ENCODE measurements at places on chromosomes 7 and 10.

DNA sequence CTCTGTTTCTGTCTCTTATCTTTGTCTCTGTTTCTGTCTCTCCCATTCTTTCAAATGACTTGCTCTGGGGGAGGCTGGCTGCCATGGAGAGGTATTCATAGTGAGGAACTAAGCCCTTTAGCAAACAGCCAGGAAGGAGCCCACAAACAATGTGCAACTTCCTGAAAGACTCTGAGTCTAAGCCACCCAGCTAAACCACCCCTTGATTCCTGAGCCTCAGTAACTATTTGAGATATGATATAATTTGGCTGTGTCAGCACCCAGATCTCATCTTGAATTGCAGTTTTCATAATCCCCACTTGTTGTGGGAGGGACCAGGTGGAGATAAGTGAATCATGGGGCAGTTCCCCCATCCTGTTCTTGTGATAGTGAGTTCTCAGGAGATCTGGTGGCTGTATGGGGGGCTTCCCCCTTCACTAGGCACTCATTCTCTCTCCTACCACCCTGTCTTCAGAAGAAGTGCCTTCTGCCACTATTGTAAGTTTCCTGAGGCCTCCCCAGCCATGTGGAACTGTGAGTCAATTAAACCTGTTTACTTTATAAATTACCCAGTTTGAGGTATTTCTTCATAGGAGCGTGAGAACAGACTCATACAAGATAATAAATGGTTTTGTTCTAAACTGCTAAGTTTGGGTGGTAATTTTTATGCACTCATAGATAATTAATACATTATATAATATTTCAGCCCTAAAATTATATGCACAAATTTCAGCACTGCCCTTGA is 121.2 kb upstream of the FOXP2 start:
- DNase-seq = no peak

DNA sequence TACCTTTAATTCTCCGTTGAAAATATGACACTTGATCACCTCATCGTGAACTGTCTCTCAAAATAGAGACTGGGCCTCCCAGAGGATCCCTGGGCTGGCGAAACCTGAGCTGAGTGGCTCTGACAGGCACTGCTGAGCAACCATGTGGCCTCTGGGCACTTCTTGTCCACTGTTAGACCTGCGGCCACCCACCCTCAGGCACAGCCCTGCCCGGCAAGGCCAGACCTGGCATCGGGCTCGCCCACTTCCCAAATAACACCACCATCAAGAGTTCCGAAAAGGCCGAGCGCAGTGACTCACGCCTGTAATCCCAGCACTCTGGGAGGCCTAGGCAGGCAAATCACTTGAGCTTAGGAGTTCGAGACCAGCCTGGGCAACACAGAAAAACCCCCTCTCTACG is 82.5 kb downstream of the COBL start:
- DNase-seq = no peak

DNA sequence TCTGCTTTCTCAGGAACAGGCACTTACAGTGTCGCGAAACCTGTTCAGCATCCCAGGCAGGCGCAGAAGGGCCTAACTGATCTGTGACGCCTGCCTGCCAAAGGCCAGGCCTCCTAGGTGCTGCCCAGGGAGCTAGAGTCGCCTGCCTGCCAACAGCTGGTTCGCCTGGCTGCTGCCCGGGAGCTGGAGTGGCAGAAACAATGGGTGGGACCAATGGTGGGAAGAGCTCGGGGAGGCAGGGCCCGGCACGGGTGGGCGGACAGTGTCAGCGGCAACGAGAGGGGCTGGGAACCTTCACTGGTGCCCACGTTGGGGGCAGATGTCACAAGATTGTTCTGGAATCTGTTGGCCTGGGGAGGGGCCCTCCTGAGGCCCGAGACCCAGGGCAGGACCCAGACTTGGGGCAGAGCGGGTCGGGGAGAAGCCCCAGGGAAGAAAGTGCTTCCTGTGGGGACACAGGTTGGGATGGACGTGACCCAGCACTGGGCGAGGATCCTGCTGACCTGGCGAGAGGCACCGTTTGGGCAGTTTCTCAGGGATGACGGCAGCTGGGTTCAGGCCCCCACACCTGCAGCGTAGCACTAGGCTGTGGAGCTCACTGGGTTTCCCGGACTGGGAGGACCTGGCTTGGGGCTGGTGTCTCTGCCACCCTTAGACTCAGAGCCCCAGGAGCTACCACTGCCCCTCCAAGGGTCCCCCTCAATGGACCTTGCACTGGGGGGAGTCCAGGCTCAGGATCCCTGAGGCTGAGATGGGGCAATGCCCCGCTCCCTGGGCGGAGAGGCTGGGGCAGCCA is 181.8 kb downstream of the ELFN1 start:
- peak; percentile 9 for DNase-seq

DNA sequence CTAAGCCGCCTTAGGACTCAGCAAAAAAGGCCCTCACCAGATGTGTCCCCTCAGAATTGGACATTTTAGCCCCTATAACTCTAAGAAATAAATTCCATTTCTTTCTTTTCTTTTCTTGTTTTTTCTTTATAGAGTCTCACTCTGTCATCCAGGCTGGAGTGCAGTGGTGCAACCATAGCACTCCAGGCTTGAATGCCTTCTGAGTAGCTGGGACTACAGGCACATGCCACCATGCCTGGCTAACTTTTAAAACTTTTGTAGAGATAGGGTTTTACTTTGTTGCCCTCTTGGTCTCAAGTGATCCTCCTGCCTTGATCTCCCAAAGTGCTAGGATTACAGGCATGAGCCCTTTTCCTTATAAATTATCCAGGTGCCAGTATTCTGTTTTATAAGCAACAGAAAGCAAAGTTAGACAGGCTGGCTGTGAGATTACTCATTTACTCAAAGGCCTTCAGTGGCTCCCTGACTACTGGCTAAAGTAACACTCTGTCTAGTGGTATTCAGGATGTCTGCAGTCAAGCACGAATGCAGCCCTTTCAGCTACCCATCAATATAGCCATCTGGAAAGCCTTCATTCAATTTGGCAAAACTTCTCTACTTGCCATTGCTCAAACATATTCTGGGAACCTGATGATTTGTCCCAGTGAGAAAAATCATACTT is 128.6 kb downstream of the ICA1 start:
- no peak for DNase-seq

DNA sequence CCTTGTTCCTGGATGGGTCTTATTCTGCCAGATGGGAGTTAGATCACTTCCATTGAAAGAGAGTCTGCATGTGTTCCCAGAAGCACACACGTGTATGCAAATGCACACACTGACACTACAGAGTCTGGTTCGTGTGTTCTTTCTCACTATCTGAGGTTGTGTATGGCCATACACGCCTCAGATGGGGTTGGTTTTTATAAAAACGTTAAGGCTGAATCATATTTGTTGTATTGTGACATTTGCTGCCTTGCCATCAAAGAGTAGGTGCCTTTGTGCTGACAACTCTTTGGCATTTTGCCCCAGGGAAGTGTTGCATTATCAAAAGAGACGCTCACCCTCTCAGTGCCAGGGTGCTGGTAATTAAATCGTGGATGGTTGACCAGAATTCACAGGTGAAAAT is 37.7 kb upstream of the HDAC9 start:
- DNase-seq = no peak

GRCh38 chr10:76333326-76333725 is 901.9 kb downstream of the LRMDA start:
- DNase-seq = no peak

GRCh38 chr10:73650537-73651331 is 5.1 kb downstream of the SYNPO2L start:
- no peak for DNase-seq

- DNase-seq = no peak
Measured at GRCh38 chr10:133277993-133278576, 1.4 kb upstream of the ADAM8 start.

DNA sequence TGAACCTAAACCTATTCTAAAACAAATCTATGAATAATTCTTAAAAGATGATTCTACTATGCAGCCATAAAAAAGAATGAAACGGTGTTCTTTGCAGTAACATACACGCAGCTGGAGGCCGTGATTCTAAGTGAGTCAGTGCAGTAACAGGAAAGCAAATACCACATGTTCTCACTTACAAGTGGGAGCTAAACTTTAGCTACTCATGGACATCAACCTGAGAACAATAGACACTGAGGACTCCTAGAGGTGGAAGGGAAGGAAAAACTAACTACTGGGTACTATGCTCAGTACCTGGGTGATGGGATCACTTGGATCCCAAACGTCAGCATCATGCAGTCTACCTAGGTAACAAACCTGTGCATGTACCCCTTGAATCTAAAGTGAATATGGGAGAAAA is 575.0 kb upstream of the MGMT start:
- DNase-seq = no peak

- DNase-seq = no peak
Measured at GRCh38 chr10:131841661-131842139, 59.1 kb upstream of the PPP2R2D start.

GRCh38 chr10:90302758-90303481 is 554.9 kb downstream of the HTR7 start:
- no peak for DNase-seq

DNA sequence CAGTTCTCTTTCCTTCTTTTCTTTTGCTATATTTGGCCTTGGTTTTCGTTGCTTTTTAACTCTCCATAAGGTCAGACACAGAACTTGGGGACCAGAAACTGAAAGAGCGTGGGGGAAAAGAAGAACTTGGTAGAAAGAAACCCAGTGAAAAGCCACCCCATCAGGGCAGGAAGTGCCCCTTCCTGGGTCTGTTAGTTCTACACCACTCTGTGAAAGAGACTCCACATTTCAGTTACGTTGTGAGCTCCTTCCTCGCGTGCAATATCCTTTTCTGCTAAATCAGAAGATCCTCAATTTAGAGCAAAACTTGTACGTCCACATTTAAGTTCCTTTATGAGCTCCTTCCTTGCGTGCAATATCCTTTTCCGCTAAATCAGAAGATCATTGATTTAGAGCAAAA is 220.6 kb upstream of the FOXK1 start:
- DNase-seq = no peak

DNA sequence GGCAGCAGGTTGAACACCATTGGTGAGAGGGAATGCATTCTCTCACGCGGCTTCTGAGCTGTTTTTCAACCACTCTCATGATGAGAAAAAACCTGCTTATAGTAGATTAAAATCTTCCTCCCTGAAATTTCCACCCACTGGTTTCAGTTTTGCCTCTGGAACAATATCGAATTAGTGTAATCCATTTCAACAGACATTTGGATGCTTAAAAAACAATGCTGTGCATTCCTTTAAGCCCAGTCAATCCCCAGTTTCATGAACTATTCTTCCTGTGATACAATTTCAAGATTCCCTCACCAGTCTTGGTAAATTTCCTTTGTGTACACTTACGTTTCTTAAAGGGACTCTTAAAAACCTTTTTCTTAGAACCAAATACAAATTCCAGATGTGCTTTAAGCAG is 89.6 kb downstream of the ITIH5 start:
- no peak for DNase-seq

GRCh38 chr10:92181575-92181974 is 109.3 kb downstream of the CPEB3 start:
- no peak for DNase-seq

- DNase-seq = no peak
Measured at GRCh38 chr7:136530831-136531230, 337.6 kb upstream of the CHRM2 start.

GRCh38 chr10:26488344-26488743 is 50.2 kb downstream of the APBB1IP start:
- DNase-seq = peak; percentile 14

DNA sequence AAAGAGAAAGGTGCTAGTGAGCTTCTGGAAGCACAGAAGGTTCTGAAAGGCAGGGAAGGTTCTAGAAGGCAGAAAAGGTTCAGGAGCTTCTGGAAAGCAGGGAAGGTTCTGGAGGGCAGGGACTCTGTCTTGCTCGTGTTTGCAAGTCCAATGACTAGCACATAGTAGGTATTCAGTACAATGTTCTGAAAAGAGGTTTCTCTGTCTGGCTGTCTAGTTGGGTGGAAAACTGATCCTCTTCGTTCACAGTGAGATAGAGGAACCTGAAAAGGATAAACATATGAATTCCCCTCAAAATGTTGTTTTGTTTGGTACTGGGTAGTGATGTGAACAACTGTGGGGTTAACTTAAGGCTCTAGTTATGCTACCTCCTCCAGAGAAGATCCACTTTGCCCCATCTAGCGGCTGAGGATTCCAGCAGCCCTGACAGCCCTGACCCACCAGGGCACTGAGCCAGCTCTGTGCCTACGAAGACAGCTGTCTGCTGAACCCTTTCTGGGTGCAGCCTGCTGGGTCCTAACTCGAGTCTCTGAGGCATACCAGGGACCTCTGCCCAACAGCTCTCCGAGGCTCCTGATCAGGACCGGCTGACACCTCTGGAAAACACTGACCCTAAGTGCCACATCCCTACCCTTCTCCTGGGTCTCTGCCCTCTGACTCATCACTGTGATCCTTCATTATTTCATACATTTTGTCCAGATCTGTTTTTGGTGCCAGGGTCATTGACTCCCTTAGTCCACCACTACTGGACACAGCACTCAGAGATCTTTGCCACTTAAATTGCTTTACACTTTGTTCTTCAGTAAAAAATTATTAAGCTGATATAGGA is 15.4 kb downstream of the PTPRN2 start:
- DNase-seq = no peak

- no peak for DNase-seq
Measured at GRCh38 chr10:104437226-104437625, 83.6 kb downstream of the CFAP58 start.

- no peak for DNase-seq
Measured at GRCh38 chr10:100531761-100532160, 2.1 kb upstream of the NDUFB8 start.

GRCh38 chr7:128940494-128941322 is 3.0 kb downstream of the IRF5 start:
- no peak for DNase-seq

DNA sequence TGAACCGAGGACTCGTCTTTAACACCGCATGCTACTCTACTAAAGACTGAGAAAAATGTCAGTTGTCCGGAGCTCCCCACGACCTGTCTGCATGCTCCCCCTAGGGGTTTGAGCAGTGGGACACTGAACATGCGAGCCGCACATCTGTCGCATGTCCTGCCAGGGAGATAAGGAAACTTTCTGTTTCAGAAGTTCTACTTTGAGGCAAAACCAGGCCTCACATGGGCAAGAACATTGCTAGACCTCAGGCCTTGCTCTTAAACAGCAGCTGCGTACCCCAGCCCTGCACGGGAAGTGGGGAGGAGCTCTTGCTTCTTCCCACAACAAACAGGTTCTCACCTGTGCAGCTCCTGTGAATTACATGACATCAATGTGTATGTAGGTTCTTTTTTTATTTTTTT is 30.3 kb upstream of the HERPUD2 start:
- peak; percentile 26 for DNase-seq

DNA sequence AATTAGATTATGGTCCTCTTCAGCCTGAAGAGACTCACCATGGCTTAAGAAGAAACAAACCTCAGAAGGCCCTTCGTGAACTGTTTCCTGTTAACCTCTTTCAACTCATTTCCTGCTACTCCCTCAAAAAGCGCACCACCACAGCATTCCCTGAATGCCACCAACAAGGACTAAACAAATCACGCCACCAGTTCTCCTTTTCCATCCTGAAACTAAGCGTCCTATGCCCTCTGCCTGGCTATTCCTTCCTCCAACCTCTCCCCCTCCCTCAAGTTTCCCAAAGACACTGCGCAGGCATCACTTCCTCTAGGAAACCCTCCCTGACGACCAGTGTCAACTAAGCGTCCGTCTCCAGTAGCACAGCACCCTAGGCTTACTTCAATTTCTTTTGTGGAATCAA is 12.0 kb downstream of the YWHAG start:
- DNase-seq = no peak

GRCh38 chr7:142563470-142563869 is 185.8 kb upstream of the PRSS1 start:
- no peak for DNase-seq

GRCh38 chr7:48429117-48429516 is 257.9 kb downstream of the ABCA13 start:
- DNase-seq = no peak

GRCh38 chr7:36887969-36888368 is 163.7 kb upstream of the AOAH start:
- DNase-seq = no peak

GRCh38 chr7:135180122-135180521 is 9.6 kb upstream of the CYREN start:
- no peak for DNase-seq

Measured in activated naive CD4-positive, alpha-beta T cell treated with anti-CD3 and anti-CD28 coated beads, Interleukin-2, amount 50 U/mL, for 16 hours (primary cell).